Common myeloid progenitor, CD34-positive (primary cell): ENCODE measurements at places on chromosomes 4 and X.

DNA sequence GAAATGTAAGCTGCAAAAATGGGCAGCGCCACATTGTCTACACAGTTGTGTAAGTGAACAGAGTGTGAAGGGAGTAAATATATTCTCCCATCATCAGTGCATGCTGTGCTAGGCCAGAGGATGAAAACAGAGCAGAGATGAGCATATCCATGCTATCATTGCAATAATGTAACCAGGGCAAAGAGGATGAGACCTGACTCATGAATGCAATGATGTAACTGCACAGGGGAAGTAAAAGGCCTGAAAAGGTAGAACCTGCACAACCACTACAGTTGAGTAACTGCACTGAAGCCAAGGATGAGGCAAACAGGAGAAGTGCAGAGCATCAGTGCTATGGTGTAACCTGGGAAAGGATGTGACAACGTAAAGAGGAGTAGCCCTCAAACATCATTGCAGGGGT, 220.4 kb upstream of the FAM47C start:
- H3K27ac ChIP-seq = no peak overlapping the region
- no peak overlapping the region for H3K4me3 ChIP-seq
- no peaks in the 10 kb centered on the region for H3K36me3 ChIP-seq

GRCh38 chr4:122150931-122151330, 1.2 kb upstream of the BLTP1 start:
- H3K27ac ChIP-seq = no peak overlapping the region
- H3K36me3 ChIP-seq = peaks cover 3% of the 10 kb centered on the region
- DNase-seq = peak; percentile 40
- peaks cover 4% of the 10 kb centered on the region for H3K4me1 ChIP-seq

DNA sequence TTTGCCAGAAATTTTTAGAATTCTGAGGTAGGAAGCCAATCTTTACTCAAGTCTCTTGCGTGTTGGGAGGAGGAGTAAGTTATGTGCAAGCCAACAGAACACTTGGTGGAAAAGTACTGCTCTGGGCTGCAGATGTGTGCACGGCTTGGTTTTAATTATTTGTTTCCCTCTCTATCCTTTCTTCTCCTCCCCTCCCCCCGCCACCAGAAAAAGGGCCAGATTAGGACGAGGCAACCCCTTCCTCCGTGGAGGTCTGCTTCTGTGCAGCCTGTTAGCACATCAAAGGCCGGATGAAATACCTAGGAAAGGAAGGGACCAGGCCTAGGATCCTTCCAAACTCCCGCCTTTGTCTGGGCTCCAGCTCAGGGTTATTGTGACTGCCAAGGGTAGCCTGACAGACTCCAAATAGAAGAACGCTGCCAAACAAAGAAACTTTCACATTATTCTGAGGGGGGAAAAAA, 1.0 kb upstream of the PGRMC1 start:
- peaks cover 3% of the 10 kb centered on the region for H3K27me3 ChIP-seq
- H3K4me3 ChIP-seq = no peak overlapping the region
- peaks cover 8% of the 10 kb centered on the region for H3K4me1 ChIP-seq
- no peak for DNase-seq

DNA sequence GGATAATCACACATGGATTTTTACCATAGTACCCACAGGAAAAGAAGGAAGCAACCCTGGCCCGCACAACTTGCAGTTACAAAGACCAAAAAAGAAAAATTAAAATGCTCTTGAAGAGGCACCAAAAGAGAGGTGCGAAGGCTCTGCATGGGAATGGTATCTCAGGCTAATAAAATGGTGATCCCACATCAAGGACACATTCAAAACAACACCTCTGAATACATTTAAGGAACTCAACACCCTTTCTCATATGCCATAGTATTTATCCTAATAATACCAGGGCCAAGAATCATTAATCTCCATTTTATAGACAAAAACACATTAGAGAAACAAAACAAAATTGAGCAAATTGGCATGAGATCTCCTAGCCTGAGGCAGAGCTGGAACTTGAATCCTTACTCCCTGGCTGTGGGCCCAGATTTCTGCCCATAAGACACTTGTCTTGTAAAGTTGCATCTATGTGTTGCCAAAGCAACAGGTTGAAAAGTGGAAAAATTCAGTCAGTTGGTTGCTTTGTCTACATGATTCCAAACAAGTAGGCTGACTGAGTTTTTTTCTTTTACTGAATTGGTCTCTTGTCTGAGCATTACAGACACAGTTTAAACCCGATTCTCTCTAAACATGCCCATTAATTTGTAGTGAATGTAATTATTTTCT, 33.5 kb downstream of the GUCY2F start:
- H3K27ac ChIP-seq = no peak overlapping the region
- H3K27me3 ChIP-seq = no peaks in the 10 kb centered on the region
- no peaks in the 10 kb centered on the region for H3K36me3 ChIP-seq
- H3K4me1 ChIP-seq = no peaks in the 10 kb centered on the region
- DNase-seq = no peak
- H3K4me3 ChIP-seq = no peak overlapping the region

DNA sequence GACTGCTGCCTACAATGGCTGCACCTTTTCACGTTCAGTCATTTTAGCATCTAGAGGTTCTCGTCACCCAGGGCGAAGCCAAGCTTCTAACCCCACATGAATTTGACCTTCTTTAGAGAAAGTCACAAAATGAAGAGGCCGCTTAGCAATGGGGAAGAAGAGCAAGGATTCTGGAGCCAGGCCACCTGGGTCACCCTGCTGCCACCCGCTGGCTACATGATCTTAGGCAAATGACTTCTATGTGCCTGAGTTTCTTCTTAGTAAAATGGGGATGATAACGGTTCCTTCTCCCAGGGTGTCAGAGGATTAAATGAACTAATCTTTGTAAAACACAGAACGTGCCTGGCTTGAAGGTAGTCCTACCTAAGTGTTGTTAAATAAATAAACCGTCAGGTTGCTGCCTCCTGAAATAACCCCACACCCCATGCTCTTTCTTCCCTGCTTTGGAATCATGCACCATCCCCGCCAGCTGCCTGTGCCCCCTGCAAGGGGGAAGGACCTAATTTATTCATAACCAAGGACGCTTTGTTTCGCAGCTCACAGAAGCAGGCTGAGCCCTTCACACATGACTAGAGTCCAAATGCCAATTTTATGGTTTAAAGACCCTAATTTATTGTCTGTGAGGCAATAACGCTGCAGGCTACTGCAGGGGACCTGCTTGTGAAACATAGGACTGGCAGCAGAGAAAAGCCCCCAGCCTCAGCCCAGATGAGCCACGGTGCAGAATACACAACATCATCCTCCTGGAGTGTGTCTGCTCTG, 28.6 kb upstream of the NSG1 start:
- peaks cover 37% of the 10 kb centered on the region for H3K27me3 ChIP-seq
- no peak overlapping the region for H3K4me3 ChIP-seq
- H3K36me3 ChIP-seq = no peaks in the 10 kb centered on the region
- H3K27ac ChIP-seq = no peak overlapping the region
- DNase-seq = no peak

DNA sequence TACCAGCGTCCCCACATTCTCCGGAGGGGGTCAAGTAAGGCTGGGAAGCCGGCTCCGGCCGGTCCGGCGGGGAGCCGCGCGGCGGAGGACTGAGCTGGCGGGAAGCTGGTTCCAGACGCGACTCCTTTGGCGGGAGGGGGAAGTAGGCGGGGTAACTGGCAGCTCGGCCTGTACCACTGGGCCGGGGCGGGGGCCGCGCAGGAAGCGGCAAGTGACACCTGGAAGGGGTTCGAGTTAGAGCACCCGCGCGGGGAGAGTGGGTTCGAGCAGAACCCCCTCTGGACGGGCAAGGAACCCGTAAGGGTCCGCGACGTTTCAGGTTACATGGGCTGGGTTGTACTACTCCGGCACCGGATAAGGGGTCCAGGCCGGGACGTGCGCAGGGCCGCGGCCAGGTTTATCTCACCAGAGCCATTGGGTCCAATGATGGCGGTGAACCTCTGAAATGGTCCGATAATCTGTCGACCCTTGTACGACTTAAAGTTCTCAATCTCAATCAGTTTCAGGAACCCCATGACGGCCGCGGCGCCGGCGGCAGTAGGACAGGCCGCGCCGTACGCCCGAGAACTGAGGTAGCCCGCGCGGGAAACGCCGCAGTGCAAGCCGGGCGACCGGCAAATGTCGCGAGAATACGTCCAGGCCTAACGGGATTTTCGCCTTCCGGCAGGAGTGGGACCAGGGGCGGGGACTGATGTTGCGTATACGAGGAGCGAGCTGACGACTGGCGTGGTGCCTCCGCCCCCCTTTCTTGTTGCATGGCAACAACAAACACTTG, at the start of gene SMC1A:
TSS of gene SMC1A (minus strand) at position 569 of the 775 bp plus-strand sequence. CDS start at position 515, 54 bp downstream.
- H3K4me3 ChIP-seq = peak within 1 kb of the TSS; percentile 92
- H3K36me3 ChIP-seq = peaks cover 7% of the 10 kb centered on the region
- H3K27ac ChIP-seq = peak within 1 kb of the TSS; percentile 93
- no peaks in the 10 kb centered on the region for H3K27me3 ChIP-seq
- peak; percentile 97 for DNase-seq
- peaks cover 21% of the 10 kb centered on the region for H3K4me1 ChIP-seq

DNA sequence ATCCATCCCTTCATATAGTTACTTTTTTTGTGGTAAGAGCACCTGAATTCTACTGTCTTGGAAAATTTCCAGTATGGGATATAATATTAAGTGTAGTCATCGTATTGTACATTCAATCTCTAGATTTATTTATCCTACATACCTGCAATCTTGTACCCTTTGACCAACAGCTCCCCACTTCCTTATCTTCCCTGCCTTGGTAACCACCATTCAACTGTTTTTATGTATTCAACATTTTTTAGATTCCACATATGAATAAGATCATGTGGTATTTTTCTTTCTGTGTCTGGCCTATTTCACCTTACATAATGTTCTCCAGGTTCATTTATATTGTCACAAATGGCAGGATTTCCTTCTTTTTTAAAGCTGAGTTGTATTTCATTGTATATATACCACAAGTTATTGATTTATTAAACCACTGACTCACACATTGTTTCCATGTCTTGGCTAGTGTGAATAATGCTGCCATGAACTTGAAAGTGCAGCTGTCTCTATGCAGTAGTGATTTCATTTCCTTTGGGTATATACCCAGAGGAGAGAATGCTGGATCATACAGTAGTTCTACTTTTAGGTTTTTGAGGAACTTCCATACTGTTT, 572.5 kb downstream of the MAGEB5 start:
- DNase-seq = no peak
- no peaks in the 10 kb centered on the region for H3K27me3 ChIP-seq
- H3K4me3 ChIP-seq = no peak overlapping the region
- H3K36me3 ChIP-seq = no peaks in the 10 kb centered on the region

- H3K36me3 ChIP-seq = no peaks in the 10 kb centered on the region
- no peaks in the 10 kb centered on the region for H3K27me3 ChIP-seq
- no peak for DNase-seq
- H3K27ac ChIP-seq = no peak overlapping the region
- H3K4me1 ChIP-seq = no peaks in the 10 kb centered on the region
These were observed 92.7 kb downstream of the CBLL2 start for GRCh38 chrX:22365460-22365859.

DNA sequence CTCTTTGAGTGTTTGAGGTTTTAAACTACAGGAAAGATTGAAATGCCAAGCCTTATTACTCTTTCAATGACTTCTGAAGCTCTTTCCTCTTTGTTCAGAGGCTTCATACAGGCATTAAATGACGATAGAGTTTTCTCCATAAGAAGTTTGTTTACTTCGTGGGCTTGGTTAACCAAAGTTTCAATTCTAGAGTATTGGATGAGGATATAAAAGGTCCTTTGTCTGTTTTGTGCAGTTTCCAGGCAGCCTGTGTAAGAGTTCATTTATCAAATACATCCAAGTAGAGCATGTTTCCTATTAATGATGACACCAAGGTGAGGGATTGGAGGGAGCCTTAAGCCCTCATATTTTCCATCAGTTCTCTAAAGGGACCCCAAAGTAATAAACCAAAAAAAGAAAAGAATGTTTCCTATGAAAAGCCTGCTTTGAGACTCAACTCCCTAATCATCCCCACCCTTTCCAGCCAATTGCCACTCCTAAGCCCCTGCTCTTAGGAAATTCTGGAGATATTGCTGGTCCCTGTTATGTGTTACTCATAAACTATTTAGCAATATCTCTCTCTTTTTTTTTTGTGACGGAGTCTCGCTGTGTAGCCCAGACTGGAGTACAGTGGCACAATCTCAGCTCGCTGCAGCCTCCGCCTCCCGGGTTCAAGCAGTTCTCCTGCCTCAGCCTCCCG, 106.2 kb upstream of the IL13RA1 start:
- H3K36me3 ChIP-seq = peaks cover 2% of the 10 kb centered on the region
- H3K4me1 ChIP-seq = no peaks in the 10 kb centered on the region
- no peak overlapping the region for H3K27ac ChIP-seq
- no peak for DNase-seq

DNA sequence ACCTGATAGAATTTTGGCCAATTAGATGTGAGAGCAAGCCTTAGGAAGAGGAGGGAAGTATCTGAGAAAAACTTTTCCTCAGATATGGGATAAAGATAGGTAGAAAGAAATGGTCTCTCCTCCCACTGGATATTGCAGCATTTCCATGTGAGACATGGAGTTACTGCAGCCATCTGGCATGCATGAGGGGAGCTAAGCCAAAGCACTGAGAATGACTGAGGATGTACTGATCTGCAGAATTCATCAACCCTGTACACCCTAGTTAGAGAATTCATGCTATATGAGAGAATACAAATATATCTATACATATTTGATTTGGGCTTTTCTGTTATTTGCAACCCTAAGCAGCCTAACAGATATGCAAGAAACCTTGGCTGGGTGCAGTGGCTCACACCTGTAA, 52.5 kb upstream of the RPL34 start:
- DNase-seq = no peak
- H3K4me1 ChIP-seq = no peaks in the 10 kb centered on the region
- H3K27ac ChIP-seq = no peak overlapping the region
- H3K27me3 ChIP-seq = no peaks in the 10 kb centered on the region

DNA sequence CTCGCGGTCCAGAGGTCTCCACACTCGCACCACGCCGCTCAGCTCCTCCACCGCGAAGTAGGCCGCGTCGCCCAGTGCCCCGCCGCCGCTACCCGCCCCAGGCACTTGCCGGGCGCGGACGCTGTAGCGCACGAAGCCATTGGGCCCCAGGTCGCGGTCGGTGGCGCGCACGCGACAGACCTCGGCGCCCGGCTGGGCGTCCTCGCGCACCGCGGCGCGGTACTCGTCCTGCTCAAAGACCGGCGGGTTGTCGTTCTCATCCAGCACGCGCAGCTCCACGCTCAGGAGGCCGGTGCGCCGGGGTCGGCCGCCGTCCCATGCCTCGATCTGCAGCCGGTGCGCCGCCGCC, 1.4 kb downstream of the DCHS2 start:
- DNase-seq = peak; percentile 45
- H3K27me3 ChIP-seq = peaks cover 91% of the 10 kb centered on the region
- no peak overlapping the region for H3K27ac ChIP-seq
- peaks cover 10% of the 10 kb centered on the region for H3K4me1 ChIP-seq

DNA sequence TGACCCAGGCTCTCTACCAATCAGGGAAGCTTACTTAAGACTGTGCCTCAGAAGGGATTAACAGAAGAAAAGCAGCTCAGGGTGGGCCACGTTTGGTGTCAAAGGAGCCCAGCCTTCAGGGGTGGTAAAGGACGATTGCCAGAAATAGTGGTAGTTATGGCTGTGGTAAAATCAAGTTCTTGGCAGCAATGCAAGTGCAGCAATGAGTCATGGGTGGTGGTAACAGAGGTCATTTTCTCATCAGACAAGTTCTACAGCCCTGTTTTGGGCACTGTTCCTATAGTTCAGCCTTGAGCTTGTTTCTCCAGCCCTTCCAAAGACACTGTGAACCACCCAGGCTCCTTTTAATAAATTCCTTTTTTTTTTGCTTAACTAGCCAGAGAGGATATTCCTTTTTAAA, 120.3 kb downstream of the EFHC2 start:
- no peak overlapping the region for H3K4me3 ChIP-seq
- H3K27me3 ChIP-seq = peaks cover 13% of the 10 kb centered on the region
- no peak overlapping the region for H3K27ac ChIP-seq
- no peaks in the 10 kb centered on the region for H3K4me1 ChIP-seq

GRCh38 chrX:110614596-110614995, 181.0 kb downstream of the CHRDL1 start:
- no peak overlapping the region for H3K27ac ChIP-seq
- H3K36me3 ChIP-seq = no peaks in the 10 kb centered on the region
- no peaks in the 10 kb centered on the region for H3K27me3 ChIP-seq
- no peak overlapping the region for H3K4me3 ChIP-seq
- H3K4me1 ChIP-seq = no peaks in the 10 kb centered on the region
